CD4-positive, alpha-beta T cell treated with Interleukin-17A for 4 hours (primary cell): ENCODE measurements at places on chromosomes 1 and 21.

DNA sequence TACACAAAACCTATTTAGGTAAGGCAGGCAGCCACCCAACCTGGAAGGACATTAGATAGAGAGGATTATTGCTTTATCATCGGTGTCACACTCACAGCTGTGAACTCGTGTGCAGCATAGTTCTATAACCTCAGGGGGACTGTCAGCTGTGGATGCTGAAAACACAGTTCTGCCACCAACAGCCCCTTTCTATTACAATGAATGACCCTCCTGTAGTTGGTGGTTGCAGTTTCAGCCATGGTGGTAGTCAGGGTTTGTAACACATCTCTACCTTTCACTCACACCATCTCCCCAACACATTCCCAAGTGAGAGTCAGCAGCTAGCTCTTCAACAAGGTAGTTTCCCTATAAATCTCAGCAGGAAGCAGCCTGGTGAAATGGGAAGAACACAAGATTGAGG lies 136.8 kb downstream of the ZC3H11B start:
- DNase-seq: no peak

DNA sequence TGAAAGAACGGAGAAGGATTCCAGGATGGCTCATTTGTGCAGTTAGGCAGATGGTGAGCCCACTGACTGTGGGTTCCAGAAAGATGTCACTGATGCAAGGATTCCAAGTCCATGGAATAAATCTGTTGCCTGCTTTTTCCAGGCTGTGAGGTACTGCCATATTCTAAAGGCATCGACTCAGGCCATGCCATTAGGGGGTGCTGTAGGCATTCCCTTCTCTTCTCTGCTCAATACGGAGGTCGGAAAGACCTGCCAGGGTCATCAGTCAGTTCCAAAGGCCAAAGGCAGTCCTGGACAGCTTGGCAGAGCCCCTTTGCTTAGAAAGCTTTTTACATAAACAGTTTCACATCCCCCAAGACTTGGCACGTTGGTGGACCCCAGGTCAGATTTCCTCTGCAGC lies 31.7 kb upstream of the TMEM125 start:
- peak; percentile 47 for DNase-seq

GRCh38 chr1:168116327-168116799 lies 20.4 kb downstream of the GPR161 start:
- DNase-seq: no peak

DNA sequence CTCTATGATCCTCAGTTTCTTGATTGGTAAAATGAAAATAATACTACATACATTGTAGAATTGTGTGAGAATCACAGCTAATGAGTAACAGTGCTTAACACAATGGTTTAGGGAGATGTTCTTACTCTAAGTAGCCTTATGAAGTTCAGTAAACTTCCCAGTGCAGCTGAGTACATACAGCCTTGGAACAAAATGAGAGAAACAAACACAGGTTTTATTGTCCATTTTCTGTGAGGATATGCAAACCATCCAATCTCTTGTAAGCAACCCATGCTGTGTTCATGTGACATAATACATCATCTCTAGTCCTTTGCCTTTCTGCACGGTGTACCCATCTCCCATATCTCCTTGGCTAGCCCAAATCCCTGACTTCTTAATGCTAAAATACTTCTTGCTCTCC lies 14.7 kb upstream of the STRIP1 start:
- no peak for DNase-seq

DNA sequence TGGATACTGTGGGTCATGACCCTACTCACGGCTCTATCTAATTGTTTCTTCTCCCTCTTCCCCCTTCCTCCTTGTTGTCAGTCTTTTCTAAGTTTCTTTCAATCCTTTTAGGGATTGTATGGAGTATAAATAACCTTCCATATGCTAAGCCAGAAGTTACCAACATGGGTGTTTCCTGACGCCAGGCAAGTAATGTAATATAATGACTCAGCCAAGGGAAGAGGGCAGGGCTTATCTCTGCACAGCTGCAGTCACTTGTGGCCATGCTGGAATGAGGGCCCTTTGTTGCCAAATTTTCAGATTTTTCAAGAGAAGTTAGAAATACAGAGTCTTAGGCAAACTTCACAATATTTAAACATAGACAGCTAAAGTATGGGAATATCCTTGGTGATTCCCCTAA lies 194.6 kb downstream of the ST6GALNAC3 start:
- peak; percentile 43 for DNase-seq

DNA sequence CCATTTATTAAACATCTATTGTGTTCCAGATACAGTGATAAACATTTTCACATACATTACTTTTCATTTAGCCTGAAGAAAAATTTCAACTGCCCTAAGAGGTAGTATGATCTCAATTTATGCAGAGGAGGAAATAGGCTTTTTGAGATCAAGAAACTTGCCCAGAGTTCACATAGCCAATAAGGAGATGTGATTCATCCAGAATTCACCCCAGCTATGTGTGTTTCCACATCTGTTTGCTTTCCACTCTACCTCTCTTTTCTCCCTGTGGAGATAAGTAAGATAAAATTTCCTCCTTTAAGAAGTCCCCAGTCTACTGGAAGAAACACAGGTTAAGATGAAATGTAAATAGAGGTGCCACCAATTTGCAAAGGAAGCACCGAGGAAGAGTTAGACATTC lies 199.7 kb upstream of the C8B start:
- DNase-seq: no peak

- no peak for DNase-seq
Observed at GRCh38 chr21:28074676-28075075, 918.0 kb downstream of the LTN1 start.
